Tracheal epithelial cell (primary cell): ENCODE measurements at places on chromosomes 12 and 14. TPM values are rescaled to one million over a fixed set of nuclear protein-coding genes. Genes with fewer than 3 reads are reported as not detected.

SLC8A3 gene
- 0.48 TPM in 1 of 2 replicates, not detected in the other for total RNA-seq

PHETA1 gene
- 6.0 and 6.8 TPM in 2 replicates for total RNA-seq

TAOK3 gene
- total RNA-seq = 16.1 and 21.3 TPM in 2 replicates

PROX2 gene
- under 0.01 TPM in 1 of 2 replicates, not detected in the other for total RNA-seq

DNAJC22 gene
- under 0.01 and 0.72 TPM in 2 replicates for total RNA-seq

SETD1B gene
- total RNA-seq = 1.4 and 2.3 TPM in 2 replicates

ASPG gene
- under 0.01 TPM in 2 replicates for total RNA-seq

TMEM119 gene
- 0.96 TPM in 1 of 2 replicates, not detected in the other for total RNA-seq

TRIAP1 gene
- 18.8 and 36.0 TPM in 2 replicates for total RNA-seq

HOXC5 gene
- total RNA-seq = not detected in 2 replicates

OTOGL gene
- total RNA-seq = not detected in 2 replicates

NRL gene
- total RNA-seq = 0.96 and 1.9 TPM in 2 replicates

TCL1B gene
- total RNA-seq = not detected in 2 replicates

CCT2 gene
- total RNA-seq = 263 and 284 TPM in 2 replicates

ITGB7 gene
- total RNA-seq = 3.4 and 9.4 TPM in 2 replicates

MYF5 gene
- not detected in 2 replicates for total RNA-seq

KRT6B gene
- 310 and 1,936 TPM in 2 replicates for total RNA-seq

EML5 gene
- 0.96 TPM in 1 of 2 replicates, not detected in the other for total RNA-seq
